OCI-LY7 (cell line): ENCODE measurements at places on chromosomes 2 and 18.

DNA sequence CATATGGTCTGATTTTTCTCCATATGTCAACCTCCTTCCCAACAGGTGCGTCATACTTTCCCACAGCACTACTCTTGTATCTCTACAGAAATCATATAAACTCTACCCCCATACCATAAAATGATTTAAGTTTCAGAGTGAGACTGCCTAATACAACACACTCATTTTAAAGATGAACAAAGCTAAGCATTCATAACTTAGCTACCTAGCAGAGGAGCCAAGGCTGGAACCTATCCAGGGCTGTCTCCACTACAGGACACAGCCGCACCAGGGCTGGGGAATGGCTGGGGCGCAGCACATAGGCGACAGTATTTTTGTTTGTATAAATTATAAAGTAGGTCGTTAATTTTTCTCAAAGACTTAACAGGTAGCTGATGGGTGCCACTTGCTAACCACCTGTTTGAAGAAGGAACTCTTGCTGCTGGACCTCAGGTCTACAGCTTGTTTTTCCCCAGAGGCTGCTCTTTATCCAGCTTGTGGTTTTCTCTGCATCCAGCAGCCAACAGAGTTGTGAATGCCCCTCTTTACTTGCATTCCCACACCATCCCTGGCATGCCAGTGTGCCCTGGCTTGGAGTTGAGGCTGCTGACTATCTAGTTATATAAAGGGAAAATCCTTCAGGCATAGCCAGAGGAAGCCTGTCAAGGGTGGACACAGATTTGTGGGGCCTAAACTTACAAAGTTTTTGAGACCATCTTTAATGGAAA lies 62.0 kb downstream of the HNRNPLL start:
- DNase-seq, result no peak

DNA sequence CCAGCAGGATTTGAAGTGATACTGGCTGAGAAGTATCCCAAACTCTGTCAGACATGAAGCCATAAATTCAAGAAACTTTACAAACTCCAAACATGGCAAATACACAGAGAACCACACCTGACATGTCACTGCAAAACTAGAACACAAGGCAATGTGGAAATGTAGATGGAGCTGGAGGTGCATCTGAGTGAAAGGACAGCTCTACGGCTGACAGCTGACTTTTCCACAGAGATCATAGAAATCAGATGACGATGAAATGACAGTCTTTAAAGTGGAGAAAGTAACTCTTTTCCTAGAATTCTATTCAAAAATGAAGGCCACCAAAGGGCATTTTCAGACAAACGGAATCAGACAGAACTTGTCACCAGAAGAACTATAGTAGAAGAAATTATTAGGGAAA lies 97.5 kb downstream of the LDLRAD4 start:
- peak; percentile 11 for DNase-seq

DNA sequence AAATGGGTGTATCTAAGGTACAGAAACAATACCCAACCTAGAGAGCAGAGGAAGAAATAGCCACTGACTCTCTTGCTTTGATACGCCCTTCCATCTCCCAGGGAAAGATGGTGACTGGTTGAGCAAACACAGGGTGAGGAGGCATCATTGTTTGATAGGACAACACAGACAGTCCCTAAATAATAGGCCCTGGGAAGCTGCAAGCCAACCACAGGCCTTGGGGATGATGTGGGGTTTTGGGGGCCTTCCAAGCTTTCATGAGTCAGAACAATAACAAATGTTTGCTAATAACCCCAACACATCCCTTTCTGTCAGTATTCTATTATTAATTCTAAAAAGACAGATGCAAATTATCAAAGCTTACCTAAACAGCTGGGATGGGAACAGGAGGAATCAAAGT lies 9.8 kb downstream of the LGALSL start:
- DNase-seq, result no peak

DNA sequence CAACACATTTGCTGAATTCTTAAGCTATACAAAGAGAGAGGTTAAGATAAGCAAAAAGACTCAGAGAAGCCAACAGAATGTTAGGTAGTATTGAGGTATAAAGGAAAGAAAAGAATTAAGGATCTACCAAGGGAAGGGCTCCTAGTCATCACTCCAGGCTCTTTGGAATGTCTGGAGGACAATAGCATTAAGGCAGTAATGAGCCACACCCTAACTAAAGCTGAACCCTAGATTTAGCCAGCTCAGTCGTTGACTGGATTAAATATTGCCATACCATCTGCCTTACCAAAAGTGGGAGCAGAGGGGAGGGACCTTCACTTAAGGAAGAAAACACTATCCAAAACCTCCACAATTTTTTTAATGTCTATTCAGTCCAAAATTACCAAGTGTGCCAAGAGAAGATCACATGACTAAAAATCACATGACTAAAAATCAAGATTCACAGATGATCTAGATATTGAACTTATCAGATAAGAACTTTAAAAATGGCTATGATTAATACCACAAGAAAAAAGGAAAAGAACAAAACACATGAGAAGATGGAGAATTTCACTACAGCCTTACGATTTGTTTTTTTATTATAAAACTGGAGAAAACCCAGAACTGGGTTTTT lies 59.7 kb downstream of the EXOC6B start:
- DNase-seq, result no peak

DNA sequence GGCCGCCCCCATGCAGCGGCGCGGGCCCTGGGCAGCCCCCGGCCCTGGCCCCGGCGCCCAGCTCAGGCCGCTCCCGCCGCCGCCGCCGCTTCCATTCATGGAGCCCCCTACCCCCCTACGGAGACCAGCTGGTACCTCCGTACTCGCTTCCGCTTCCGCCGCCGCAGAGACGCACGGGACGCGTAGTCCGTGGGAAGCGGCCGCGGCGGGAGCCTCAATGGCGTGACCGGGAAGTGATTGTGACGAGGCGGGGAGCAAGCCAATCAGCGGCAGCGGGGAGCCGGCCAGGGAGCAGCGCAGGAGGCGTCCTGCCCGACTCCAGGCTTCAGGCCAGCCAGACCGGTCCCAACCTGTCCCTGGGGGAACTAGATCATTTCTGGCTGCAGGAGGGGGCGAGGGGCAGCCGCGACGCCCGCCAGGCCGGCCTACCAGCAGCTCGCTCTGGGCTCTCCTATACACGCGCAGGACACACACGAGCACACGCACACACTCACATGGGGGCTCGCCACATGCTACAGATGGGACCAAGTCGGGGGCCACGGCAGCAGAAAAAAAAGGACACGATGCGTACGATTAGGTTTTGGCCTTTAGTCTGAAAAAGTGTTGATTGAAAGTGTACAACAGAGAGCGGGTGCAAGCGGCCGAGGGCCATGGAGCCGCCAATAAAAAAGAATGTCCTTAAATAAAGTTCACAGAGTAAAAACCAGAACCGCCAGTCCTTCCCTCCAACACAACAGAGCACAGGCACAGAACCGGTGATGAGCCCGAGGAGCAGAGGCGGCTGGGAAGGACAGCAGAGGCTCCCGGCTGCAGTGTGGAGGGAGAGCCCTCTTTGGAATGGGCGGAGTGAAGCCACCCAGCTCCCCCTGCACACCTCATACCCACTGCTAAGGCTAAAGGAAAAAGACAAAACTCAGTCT lies at the start of gene ZNF513:
Gene ZNF513, minus strand, starts transcription at position 109 of the 920 bp plus-strand sequence. CDS start 208 bp downstream, outside the sequence.
- DNase-seq, result peak; percentile 93

GRCh38 chr2:85887566-85888019 lies 1.2 kb downstream of the ST3GAL5 start:
- peak; percentile 58 for DNase-seq

GRCh38 chr2:150872756-150873395 lies 385.4 kb upstream of the RND3 start:
- no peak for DNase-seq

DNA sequence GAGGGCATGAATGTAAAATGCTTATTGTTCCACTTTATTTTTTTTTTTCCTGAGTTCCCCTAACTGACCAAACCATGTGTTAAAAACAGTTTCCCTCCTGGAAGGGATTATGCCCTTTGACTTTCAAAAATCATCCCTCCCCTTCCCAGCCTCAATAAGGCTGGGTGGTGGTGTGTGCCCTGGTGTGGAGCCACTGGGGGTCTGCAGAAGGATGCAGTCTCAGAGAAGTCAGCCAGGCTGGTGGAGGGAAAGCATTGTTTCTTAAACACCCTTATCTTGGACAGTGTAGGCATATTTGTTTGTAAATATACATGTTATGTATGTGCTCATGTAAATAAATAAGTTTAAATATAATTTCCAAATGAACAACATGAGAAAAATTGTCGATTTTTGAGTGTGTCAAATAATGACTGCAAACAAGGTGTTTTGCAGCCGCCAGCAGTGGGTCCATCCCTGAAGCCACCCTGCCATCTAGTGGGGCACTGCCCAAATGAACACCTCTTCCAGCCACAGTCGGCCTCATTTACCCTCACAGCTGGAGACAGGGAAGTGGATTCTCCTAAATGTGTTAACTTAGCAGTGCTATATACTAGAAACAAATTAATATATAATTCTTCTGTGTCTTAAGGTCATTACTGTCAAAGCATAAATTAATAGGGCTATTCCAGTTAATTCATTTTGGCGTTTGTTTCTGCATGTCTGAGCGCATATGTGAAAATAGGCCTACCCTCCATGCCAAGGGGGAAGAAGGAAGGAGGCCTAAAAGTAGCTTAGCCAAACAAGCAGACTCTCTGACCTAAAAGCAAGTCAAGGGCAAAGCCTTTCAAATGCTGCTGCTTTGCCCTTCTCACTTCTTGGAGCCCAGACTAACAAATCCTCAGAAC lies 209.6 kb upstream of the PIK3C3 start:
- DNase-seq, result peak; percentile 1

DNA sequence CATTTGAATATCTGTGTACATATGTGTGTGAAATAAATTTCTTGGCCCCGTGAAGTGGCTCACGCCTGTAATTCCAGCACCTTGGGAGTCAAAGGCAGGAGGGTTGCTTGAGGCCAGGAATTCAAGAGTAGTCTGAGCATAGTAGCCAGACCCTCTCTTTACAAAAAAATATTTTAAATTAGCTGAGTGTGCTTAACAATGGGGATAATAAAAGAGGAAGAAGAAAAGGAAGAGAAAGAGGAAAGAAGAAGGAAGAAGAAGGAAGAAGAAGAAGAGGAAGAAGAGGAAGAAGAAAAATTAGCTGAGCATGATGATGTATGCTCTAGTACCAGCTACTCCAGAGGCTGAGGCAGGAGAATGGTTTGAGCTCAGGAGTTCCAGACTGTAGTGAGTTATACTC lies 52.1 kb upstream of the XPO1 start:
- no peak for DNase-seq

- no peak for DNase-seq
Observed at GRCh38 chr18:69755041-69755440, 192.6 kb downstream of the CD226 start.

DNA sequence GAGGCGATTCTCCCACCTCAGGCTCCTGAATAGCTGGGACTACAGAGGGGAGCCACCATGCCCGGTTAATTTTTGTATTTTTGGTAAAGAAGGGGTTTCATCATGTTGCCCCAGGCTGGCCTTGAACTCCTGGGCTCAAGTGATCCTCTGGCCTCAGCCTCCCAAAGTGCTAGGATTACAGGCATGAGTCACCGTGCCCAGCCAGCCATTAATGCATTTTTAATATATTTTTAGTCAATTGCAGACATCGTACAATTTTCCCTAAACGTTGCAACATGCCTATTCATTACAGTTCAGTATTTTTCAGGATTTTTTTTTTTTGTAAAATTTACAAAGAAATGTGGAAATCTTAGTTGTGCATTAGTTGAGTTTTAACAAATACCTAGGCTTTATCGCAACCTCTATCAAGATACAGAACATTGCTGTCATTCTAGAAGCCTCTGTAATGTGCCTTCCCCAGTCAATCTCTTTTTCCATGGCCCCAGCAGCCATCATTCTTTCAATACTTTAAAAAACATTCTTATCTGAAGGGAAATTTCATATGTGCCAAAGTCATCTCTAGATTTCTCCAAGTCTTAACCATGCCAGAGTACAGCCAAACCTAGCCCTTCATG lies 14.7 kb downstream of the NABP1 start:
- no peak for DNase-seq

GRCh38 chr2:143949121-143949848 lies 570.6 kb downstream of the ZEB2 start:
- DNase-seq, result no peak

DNA sequence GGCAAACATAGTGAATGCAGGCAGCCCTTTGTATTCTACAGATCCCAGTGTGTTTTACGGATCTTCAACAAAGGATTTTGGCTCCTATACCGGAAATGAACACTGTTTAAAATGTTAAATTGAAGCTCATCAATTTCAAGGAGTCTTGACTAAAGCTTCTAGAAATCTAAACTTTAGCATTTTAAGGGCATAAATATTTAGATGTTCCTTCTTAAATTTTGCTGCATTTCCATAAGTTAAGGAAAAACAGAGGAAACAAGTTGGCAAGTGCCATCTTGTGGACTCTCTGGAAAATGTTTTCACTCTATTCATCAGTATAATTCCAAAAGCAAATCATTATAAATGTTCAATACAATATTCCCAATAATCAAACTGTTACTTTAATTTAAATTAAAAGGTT lies 19.6 kb downstream of the CHN1 start:
- DNase-seq, result no peak

DNA sequence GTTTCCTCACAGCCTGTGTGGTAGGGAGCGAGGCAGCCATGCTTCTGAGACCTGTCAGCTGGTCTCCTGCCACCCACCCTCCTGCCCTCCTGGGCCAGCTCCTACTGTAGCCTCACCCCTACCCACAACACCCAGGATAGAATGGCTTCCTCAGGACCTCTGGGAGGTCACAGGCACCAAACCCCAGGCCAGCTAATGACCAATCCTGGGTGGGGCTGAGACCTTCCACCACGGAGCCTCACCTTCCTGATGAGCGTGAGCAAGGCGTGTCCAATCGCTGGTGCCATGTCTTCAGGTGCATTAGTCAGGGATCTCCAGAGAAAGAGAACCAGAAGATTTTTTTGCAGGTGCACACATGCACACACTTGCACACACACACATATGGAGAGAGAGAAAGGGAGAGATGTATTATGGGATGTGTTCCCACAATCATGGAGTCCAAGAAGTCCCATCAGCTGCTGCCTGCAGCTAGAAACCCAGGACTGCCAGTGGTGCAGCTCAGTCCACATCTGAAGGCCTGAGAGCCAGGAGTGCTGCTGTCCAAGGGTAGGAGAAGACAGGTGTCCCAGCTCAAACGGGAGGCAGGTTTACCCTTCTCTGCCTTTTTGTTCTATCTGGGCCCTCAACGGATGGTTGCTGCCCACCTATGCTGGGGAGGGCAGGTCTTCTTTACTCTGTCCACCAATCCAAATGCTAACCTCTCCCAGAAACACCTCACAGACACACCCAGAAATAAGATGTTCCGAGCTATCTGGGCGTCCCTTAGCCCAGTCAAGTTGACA lies 70.4 kb upstream of the HDAC4 start:
- no peak for DNase-seq

DNA sequence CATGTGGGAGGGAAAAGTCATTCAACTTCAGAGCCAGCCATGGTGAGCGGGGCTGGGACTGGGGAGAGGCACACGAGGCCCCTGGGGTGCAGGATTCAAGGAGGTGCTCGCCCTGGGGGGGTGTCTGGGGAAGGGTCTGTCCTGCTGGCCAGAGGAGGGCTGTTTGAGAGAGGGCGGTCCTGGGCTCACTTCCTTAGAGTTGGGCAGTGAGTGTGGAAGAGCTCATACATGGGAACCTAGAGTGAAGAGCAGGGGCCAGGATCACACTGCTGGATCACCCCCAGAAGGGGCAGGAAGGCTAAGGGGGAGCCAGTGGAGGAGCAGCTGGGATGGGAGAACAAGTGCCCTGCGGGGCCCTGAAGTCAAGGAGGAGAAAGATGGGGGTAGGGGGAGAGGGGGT lies 6.5 kb downstream of the SH3BP4 start:
- DNase-seq, result no peak
